ENCODE measurements at places on chromosomes 12 and 14.

DNA sequence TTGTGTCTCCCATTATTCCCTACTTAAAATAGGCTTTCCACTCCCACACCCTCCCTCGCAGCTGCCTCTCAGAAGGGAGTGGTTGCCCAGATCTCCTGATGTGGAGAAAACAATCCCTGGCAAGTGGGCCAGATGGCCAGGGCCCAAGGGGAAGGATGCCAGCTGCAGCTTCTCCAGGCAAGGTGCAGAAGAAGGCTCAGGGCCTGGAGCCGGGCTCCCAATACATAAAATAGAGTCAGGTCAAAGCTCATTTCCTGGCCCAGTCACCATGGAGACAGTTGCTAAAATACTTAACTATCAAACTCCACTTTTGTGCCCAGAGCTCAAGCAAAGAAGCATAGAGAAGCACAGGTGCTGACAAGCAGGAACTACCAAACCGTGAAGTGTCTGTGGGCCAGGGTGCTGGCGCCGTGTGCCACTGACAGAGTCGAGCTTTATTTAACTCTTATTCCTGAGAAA is 45.7 kb upstream of the ITPR2 start:
- no peak for DNase-seq

DNA sequence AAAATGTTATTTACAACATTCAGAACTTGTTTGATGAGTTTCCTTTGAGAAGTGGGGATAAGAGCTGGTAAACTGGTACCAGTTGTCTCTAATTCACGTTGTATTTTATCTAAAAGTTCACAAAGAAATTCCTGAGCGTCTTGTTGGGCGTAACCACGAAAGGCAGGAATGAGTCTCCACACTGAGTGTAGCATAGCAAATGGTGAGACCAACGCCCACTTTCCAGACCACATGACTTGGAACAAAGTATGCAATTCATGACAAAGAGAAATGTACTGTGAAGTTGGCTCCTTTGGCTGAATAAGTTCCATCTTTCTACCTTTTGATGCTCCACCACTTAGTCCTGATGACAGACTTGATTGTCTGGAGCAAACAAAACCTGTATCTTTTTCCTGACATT is 18.4 kb downstream of the USP44 start:
- no peak for DNase-seq

GRCh38 chr12:68106160-68106559 is 53.4 kb downstream of the IFNG start:
- no peak for DNase-seq

- peak; percentile 49 for DNase-seq
Measured at GRCh38 chr14:20873370-20874177, 17.6 kb upstream of the RNASE3 start.

DNA sequence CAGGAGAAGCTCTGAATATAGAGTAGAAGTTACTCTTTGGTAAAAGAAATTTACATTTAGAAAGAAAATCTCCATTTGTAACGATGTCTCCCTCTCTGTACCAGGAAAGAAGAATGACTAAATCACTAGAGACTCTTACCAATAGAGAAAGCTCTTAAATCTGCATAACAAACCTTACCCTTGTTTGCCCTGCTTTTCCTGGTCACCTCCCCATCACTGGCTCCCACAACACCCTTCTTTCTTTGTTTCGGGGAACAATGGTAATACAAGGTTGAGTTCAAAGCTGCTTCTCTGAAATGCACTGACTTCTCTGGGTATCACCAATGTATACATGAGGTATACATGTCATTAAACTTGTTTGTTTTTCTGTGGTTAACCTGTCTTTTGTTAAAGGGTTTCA is 351.1 kb upstream of the FLRT2 start:
- DNase-seq: no peak

Measured in activated CD4-positive, CD25-positive, alpha-beta regulatory T cell treated with anti-CD3 and anti-CD28 coated beads, Interleukin-2, amount 50 U/mL, for 16 hours (primary cell).